HTR-8/SVneo (cell line): ENCODE measurements at places on chromosomes 16 and 17.

GRCh38 chr16:67967183-67967957, 1.1 kb downstream of the SLC12A4 start:
- DNase-seq, result no peak

DNA sequence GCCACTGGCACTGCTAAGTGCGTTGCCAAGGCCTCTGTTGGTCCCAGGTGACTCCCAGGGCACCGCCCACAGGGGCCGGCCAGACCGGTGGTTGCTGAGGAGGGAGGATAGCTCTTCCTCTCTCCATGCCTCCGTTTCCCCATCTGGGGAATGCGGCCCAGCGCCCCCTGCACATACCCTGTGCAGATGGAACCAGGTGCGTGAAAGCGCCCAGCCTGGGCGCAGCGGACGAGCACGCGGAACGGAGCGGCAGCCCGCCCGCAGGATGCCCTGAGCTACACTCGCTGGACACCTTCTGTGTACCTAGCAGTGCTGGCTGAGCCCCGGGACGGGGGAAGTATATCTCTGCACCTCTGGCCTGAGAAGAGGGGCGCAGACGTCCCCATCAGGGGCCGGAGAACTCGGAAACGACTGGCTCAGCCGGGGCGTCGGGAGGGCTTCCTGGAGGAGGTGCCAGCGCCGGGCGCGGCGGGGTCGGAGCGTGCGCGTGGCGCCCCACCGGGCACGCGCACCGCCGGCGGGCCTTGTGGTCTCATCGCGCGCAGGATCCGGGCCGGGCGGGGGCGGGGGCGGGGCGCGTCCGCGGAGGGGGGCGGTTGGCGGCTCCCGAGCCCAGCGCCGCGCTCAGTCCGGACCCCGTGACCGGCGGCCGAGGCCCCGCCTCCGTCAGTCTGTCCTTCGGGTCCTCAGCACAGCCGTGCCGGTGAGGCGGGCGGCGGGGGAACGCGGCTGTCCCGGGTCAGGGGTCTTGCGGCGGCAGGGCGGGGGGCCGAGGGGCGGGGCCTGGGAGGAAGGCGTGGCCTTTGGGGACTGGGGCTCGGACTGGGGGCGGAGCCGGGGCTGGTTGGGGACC, at the start of the genes CCDC78 and HAGHL:
Gene CCDC78, minus strand, starts transcription at position 6 of the 853 bp plus-strand sequence. CDS start 76 bp downstream, outside the sequence.
Gene HAGHL, plus strand, starts transcription at position 669 of the 853 bp plus-strand sequence. CDS start 404 bp downstream, outside the sequence.
- no peak for DNase-seq

GRCh38 chr16:15897121-15897780, 8.8 kb upstream of the CEP20 start:
- no peak for DNase-seq

DNA sequence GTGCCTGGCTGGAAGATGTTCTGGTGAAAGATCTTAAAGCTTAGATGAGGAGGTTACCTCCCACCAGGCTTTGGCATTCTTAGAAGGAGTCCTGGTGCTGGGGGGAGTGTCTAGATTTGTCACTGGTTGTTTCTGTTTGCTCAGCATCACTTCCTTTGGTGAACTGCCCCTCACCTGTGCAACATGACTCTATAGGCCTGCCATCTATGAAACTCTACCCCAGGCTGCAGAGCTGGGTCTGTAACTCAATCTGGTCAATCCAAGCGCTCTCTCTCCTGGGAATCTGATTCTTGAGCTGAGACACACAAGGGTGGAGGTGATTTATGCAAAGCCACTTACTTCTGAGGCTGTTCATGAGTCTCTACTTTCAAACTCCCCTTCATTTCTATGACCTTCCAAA, 399.4 kb downstream of the NPIPA7 start:
- DNase-seq, result no peak

DNA sequence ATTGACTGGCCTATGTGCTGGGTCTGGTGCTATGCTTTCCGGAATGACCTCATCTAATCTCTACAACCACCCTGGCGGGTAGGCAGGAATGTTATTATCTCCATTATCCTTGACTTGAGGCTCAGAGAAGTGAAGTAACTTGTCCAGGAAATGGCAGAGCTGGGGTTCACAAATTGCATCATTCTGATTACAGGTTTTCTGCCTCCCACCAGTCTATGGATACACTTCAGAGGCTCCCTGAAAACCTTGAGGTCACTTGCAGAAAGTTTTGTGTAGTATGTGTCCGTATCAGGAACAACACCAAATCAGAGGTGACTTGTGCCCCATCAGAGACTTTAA, 19.1 kb downstream of the NOD2 start:
- no peak for DNase-seq
